Hepatocyte (in vitro differentiated cells): ENCODE measurements at places on chromosomes 16 and 17. TPM values are rescaled to one million over a fixed set of nuclear protein-coding genes. Genes with fewer than 3 reads are reported as not detected.

Gene CCDC102A
- 10.5 and 11.4 TPM in 2 replicates for total RNA-seq

Gene KRT9
- not detected in 2 replicates for total RNA-seq

DNA sequence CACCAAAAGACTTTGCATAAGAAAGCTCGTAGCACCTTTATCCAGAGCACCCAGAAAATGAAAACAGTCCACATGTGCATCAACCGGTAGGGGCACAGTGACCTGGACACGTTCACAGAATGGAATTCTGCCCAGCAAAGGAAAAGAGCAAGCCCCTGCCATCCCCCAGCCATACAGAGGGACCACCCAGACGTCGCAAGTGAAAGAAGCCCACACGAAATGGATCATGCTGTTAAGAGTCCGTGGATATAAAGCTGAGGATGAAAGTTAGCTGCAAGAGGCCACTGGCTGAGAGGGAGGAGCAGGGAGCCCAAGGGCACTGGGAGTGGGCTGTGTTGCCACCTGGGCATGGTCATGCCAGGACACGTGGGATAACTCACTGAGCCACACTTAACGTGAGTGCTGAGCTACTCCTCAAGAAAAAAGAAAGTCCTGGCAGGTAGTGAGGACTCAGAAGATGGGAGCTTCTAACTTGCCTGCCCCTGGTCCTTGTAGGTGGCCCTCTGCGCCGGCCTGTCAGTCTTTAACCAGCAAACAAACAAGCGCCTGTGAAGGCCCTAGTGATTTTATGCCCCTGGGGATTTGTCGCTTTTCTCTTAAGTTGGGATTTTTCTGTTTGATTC is 190.7 kb downstream of the C16orf95 start:
- no peak overlapping the region for H3K4me3 ChIP-seq
- H3K36me3 ChIP-seq, result no peaks in the 10 kb centered on the region
- no peaks in the 10 kb centered on the region for H3K27me3 ChIP-seq
- peak overlapping the region; percentile 85 for H3K27ac ChIP-seq
- peaks cover 29% of the 10 kb centered on the region for H3K4me1 ChIP-seq
- no peak for DNase-seq

GRCh38 chr16:62974424-62974823 is 938.2 kb upstream of the CDH8 start:
- no peaks in the 10 kb centered on the region for H3K27me3 ChIP-seq
- H3K36me3 ChIP-seq, result no peaks in the 10 kb centered on the region
- H3K4me1 ChIP-seq, result peaks cover 6% of the 10 kb centered on the region

DNA sequence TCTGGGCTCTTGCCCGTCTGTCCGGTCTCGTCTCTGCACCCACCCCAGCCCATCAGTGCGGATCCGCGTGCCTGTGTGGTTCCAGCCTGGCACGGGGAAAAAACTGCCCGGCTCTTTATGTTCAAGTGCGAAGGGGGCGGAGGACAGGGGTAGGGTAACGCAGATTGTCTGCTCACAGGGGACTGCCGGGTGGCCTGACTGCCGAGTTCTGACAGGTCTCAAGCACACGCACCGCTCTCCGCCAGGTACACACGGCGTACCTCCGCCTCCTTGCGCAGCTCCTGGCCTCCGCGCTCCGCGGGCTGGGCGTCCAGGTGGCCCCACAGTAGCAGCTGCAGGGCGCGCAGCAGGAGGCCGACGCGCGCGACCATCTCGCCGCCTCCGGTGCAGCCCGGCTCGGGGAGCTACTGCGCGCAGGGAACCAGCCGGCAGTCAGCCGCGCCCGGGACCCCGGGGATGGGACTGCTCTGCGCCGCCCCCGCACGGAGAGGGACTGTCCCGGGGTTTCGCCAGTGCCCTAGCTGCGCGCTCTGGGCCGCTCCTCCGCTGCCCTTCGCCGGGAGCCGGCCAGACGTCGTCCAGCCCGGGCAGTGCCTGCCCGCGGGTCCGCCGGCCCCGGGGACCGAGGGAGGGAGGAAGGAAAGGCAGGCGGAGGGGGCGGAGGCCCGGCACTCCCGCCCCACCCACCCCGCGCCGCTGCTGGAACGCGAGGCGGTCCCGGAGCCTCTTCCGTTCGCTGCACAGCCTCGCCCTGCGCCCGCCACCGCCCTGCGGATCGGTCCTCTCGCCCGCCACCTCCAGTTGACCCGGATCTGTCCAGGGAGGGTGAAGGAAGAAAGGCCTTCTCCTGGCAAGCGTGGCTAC is at the start of gene MMP28:
TSS of gene MMP28 (minus strand) at position 635 of the 864 bp plus-strand sequence. CDS start at position 371, 264 bp downstream.
- peaks cover 12% of the 10 kb centered on the region for H3K4me1 ChIP-seq
- no peaks in the 10 kb centered on the region for H3K36me3 ChIP-seq
- H3K27me3 ChIP-seq, result peaks cover 60% of the 10 kb centered on the region
- H3K27ac ChIP-seq, result no peak within 1 kb of the TSS
- DNase-seq, result peak; percentile 57
- H3K4me3 ChIP-seq, result peak within 1 kb of the TSS; percentile 67
